ENCODE measurements at places on chromosomes 11 and 22. TPM values are rescaled to one million over a fixed set of nuclear protein-coding genes. Genes with fewer than 3 reads are reported as not detected.

The GAB4 gene
- not detected for polyA plus RNA-seq

The GVQW3 gene
- polyA plus RNA-seq, result 10.4 TPM

The SORL1 gene
- polyA plus RNA-seq, result 35.6 TPM

The TYR gene
- polyA plus RNA-seq, result not detected

The CNTF gene
- 1.2 TPM for polyA plus RNA-seq

The SLCO2B1 gene
- 11.1 TPM for polyA plus RNA-seq

The CHRM4 gene
- polyA plus RNA-seq, result 0.34 TPM

The OR8G5 gene
- not detected for polyA plus RNA-seq

The SLC17A6 gene
- polyA plus RNA-seq, result not detected

The ADM2 gene
- 6.8 TPM for polyA plus RNA-seq

The CSF2RB gene
- polyA plus RNA-seq, result 2.8 TPM

The CALCA gene
- polyA plus RNA-seq, result 12.6 TPM

The CCDC34 gene
- 25.2 TPM for polyA plus RNA-seq

The MTNR1B gene
- not detected for polyA plus RNA-seq

The SAA2 gene
- polyA plus RNA-seq, result not detected

The JAML gene
- polyA plus RNA-seq, result 1.7 TPM

The MPEG1 gene
- 6.9 TPM for polyA plus RNA-seq

The LMO1 gene
- polyA plus RNA-seq, result 0.59 TPM

The ADAMTS15 gene
- 60.1 TPM for polyA plus RNA-seq

The OR8A1 gene
- polyA plus RNA-seq, result 0.04 TPM

The SCGB2A2 gene
- polyA plus RNA-seq, result not detected

The SULT4A1 gene
- polyA plus RNA-seq, result 2.1 TPM

The RNF169 gene
- polyA plus RNA-seq, result 16.7 TPM

The SEC14L3 gene
- polyA plus RNA-seq, result not detected

The VPS37C gene
- polyA plus RNA-seq, result 21.9 TPM

The C11orf65 gene
- polyA plus RNA-seq, result 2.6 TPM

The F2 gene
- polyA plus RNA-seq, result 0.41 TPM

The FBLN1 gene
- polyA plus RNA-seq, result 194 TPM

The MMP10 gene
- polyA plus RNA-seq, result 0.11 TPM

The DNAJB7 gene
- 0.46 TPM for polyA plus RNA-seq

The CEND1 gene
- polyA plus RNA-seq, result 0.96 TPM

The SPTBN2 gene
- 48.0 TPM for polyA plus RNA-seq

The CCDC83 gene
- polyA plus RNA-seq, result 0.05 TPM

The CD248 gene
- 80.6 TPM for polyA plus RNA-seq

The TESMIN gene
- polyA plus RNA-seq, result 18.4 TPM

The OR4X2 gene
- polyA plus RNA-seq, result not detected

The CABP7 gene
- 0.24 TPM for polyA plus RNA-seq

The ARAP1 gene
- polyA plus RNA-seq, result 68.3 TPM

The PHLDA2 gene
- 1.8 TPM for polyA plus RNA-seq

The OR8D4 gene
- polyA plus RNA-seq, result 0.01 TPM

The RCOR2 gene
- 10.5 TPM for polyA plus RNA-seq

The FOLR3 gene
- polyA plus RNA-seq, result 2.7 TPM

The LARGE2 gene
- polyA plus RNA-seq, result 25.6 TPM

The APLNR gene
- polyA plus RNA-seq, result 111 TPM

The THRSP gene
- 0.22 TPM for polyA plus RNA-seq

The ABCG4 gene
- polyA plus RNA-seq, result 0.80 TPM

The OR51B5 gene
- 0.69 TPM for polyA plus RNA-seq

The GP1BB gene
- 4.1 TPM for polyA plus RNA-seq

The MOGAT2 gene
- 1.7 TPM for polyA plus RNA-seq

The PANX3 gene
- not detected for polyA plus RNA-seq

The OR52H1 gene
- not detected for polyA plus RNA-seq

The OR52B2 gene
- polyA plus RNA-seq, result not detected

The MMP20 gene
- polyA plus RNA-seq, result not detected

The SPDYC gene
- not detected for polyA plus RNA-seq

The SAA1 gene
- polyA plus RNA-seq, result not detected

The PITPNM1 gene
- 43.7 TPM for polyA plus RNA-seq

All from right renal pelvis (tissue), 4 donors.